ENCODE measurements at places on chromosomes 7 and 10.

DNA sequence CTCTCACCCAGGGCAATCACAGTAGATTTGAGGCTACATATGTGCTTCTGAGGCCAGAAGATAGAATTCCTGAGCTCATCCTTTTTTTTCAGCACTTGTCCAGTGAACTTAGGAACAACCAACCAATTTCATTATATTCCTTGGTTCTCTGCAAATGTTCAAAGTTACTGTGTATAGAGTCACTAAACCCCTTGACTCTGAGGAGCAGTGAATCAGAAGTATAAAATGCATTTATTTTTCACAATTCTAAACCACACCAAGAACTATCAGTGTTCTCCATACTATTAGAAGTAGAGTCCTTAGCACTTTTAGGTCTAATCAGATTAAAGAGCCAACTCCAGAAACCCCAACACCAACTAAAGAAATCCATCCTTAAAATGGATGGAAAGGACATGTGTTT, 19.6 kb upstream of the PAPSS2 start:
- no peak for DNase-seq

- no peak for DNase-seq
Measured at GRCh38 chr7:106329971-106330733, 45.4 kb upstream of the NAMPT start.

GRCh38 chr7:78734626-78735025, 718.8 kb downstream of the MAGI2 start:
- no peak for DNase-seq

DNA sequence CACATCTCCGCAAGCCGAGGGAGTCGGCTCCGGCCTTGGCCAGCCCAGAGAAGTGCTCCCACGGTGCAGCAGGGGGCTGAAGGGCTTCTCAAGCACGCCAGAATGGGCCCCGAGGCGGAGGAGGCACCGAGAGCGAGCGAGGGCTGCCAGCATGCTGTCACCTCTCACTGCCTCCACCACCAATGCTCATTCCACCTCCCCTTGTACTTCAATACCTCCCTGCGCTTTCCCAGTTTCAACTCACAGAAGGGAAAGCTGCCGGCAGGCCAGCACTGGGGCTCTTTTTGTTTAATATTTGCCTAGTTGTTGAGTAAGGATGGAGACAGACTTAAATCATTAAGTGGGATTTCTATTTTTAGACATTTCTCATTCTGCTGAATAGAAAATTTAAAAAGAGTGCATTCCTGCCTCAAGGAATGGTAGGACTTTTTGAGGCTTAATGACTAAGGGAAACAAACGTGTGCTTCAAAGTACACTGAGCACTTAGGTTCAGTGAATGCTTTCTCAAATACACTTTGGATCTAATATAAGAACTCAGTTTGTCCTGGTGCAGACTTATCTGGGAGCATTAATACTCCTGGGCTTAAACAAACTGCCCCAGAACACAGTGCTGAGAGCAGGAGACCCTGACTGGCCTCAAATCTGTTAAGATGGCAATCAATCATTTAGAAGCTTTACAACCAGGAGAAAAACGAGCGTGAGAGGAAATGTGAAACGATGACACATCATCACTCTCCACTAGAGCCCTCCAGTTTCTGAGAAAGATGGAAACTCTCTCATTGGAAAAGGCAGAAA, 131.2 kb downstream of the RALA start:
- no peak for DNase-seq

- no peak for DNase-seq
Measured at GRCh38 chr7:117123311-117123926, 170.1 kb downstream of the ST7 start.

All from stimulated activated naive CD8-positive, alpha-beta T cell treated with anti-CD3 and anti-CD28 coated beads, Interleukin-15, amount 100 ng/mL, for 72 hours (primary cell).